ENCODE measurements at places on chromosomes 5 and 9. TPM values are rescaled to one million over a fixed set of nuclear protein-coding genes. Genes with fewer than 3 reads are reported as not detected.

Gene PSD2
- total RNA-seq = not detected

Gene PTGDS
- 42.0 TPM for total RNA-seq

- no peak for DNase-seq
Observed at GRCh38 chr9:36217256-36217968, 26.7 kb downstream of the CLTA start.

DNA sequence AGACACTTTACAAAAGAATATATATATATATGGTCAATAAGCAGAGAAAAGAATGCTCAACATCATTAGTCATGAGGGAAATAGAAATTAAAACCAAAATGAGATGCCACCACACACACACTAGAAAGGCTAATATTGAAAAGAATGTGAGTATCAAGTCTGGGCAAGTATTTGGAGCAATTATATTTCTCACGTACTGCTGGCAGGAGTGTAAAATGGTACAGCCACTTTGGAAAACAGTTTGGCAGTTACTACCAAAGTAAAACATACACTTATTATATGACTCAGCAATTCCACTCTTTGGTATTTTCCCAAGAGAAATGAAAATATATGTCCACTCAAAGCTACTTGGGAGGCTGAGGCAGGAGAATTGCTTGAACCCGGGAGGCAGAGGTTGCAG, 29.8 kb downstream of the NEUROG1 start:
- no peak for DNase-seq

DNA sequence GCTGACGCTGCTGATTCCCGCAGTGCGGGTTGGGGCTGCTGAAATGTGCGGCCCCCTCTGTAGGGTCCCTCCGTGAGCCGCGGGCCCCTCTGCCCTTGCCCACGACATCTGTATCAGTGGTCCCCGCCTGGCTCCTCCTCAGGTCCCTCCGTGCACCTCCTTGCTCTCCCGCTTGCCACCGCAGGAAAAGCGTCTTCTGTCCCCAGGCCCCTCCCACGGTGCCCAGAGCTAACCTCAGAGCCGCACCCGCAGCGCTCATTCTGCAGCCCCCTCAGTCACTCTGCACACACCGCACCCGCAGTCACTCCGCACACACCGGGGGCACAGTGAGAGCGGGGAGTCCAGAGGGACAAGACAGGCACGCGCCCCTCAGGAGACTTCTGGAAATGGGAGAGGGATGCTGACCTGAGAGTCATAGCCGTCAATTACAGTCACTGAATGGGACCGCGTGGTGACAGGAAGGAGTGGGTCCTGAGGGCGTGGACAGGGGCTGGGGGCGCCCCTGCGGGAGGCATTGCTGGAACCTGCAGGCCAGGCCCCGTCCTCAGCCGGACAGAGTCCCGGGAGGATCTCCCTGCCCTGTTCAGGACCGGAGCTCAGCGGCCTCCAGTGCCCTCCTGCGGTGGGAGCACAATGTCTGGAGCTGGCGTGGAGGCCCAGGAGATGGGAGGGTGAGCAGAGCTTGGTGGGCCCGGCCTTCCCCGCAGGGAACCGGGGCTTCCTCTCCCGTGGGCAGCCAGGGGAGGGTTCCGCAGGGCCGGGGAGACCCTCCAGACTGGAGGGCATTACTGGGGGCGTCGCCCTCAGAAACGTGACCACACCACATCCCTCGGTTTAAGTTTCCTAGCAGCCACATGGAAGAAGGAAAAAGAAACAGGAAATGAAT, 66.1 kb upstream of the CTSL start:
- no peak for DNase-seq

GRCh38 chr9:130956636-130957450, 17.8 kb upstream of the FIBCD1 start:
- no peak for DNase-seq

DNA sequence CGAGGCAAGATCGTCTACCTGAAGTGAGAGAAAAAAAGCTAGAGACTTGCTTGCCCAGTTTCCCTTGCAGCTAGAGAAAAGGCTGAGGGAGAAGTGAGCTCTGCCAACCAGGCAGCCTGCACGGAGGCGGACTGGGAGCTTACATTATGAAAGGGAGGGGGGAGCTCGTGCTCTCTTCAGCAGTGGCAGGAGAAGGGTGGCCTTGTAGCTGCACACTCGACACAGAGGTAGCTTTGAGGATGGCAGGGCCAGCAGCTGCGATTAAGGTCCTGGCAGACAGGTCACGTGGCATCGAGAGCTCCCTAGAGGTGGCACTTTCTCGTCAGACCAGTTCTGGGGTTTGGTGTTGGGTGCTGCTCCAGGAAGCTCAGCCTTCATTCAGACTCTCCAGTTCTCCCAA, 26.7 kb downstream of the APBA1 start:
- DNase-seq = peak; percentile 27

- no peak for DNase-seq
Observed at GRCh38 chr5:39167141-39167971, 52.0 kb downstream of the FYB1 start.

DNA sequence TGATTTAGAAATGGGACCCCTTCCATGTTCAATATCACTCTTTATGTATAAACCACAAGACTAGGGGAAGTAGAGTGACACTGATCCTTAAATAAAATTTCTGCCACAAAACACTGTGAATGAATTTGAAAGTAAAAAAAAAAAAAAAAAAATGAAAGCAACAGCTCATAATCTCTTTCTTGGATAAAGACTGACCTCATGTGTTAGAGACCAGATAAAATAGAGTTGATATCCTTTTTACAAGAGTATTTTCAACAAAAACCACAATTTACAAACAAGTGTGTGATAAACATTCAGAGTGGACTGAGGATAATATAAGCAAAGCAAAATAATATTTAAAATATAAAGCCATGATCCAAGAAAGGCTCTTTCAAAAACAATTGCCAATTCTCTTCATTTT, 180.2 kb downstream of the FBXL17 start:
- DNase-seq = no peak

GRCh38 chr9:12538842-12539579, 154.2 kb upstream of the TYRP1 start:
- no peak for DNase-seq

- DNase-seq = no peak
Observed at GRCh38 chr5:59722874-59723273, 170.7 kb downstream of the PDE4D start.

GRCh38 chr5:138574744-138575193, 432 bp downstream of the HSPA9 start:
- DNase-seq = no peak

DNA sequence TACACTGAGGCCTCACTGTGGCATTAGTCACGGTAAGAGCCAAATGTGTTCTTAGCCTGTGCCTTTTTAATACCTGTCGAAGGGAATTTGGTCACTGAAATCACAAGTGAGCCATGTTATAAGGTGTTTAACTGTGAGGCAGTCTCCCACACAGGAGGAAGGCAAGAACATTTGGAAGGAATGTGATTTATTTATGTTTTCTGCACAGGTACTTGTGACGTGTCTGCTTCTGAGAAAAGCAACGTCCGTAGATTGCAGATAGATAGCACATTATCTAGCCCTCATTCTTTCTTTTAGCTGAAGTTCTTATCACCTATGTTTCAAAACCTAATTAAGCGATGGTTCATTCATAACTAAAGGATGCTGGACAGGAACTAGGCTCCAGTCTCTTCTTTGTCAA, 19.0 kb upstream of the SMARCA2 start:
- DNase-seq = no peak

- no peak for DNase-seq
Observed at GRCh38 chr9:81964218-81965171, 21.2 kb downstream of the SPATA31D3 start.

All from adrenal gland (tissue), 19 donors.